Common myeloid progenitor, CD34-positive (primary cell): ENCODE measurements at places on chromosomes 6 and 20.

DNA sequence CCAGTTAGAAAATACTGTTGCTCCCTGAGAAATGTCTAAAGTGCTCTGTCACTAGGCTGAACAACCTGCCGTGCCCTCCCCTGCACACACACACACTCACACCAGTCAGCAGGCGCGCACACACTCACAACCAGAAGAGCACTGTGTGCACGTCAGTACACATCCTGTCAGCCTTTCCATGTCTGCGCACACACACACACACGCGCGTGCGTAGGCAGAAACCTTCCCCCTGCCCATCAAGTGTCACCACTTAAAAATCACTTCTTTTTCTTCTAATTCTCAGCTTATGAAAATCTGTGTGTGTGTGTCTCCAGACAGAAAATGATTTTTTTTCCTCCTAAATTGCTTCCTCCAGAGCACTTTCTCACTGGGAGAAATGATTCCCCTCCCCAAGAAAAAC, 100.3 kb downstream of the EDN3 start:
- peak; percentile 51 for DNase-seq

DNA sequence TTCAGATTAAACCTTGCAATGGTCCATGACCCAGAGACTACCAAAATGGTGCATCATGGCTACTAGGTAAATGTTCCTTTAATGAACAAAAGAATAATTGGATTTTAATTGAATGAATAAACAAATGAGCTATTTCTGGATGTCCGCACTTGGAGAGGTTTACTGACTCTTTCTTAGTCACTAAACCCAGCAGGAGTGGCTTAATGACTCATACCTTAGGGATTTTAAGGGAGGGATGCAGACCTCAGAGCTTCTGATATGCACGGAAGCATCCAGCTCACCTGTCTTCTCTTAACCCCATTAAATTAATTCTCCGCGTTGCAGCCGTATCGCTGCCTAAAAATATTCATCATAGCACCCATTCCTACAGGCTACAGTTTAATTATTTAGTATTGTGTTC, 970.0 kb upstream of the SLC35B3 start:
- no peak for DNase-seq

GRCh38 chr6:56147766-56148165, 99.6 kb downstream of the COL21A1 start:
- no peak for DNase-seq

- DNase-seq: peak; percentile 47
Observed at GRCh38 chr6:151005896-151006632, 140.6 kb downstream of the MTHFD1L start.

- peak; percentile 58 for DNase-seq
Observed at GRCh38 chr6:132361101-132361500, 40.2 kb downstream of the MOXD1 start.

GRCh38 chr20:9617940-9618339, 103.5 kb downstream of the LAMP5 start:
- peak; percentile 21 for DNase-seq

- no peak for DNase-seq
Observed at GRCh38 chr20:4027590-4028265, 12.4 kb upstream of the RNF24 start.

GRCh38 chr6:148359228-148359627, 16.6 kb downstream of the SASH1 start:
- no peak for DNase-seq

DNA sequence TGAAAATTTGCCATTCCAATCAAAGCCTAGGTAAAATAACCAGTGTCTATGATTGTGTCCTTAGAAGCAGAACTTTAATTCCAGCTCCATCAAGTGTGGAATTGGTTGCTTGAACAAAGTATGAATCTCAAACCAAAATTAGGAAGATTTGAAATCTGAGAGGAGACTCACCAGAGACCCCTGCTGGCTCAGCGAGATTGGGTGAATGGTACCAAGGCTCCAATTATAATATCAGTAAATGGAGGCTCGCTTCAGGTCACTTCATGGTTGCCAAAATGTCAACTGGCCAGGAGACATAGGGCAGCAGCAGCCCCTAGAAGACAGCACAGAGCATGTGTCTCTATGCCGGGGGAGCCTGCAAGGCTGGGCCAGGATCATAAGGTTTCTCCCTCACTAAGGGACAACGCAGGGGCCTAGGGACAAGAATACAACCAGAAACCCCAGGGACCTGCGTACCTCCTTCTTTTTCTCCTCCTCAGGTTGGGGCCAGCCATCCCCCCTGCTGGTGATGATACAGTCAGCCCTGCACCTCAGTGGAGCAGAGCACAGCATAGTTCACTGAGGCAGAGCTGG, 14.0 kb downstream of the RBL1 start:
- DNase-seq: peak; percentile 40

DNA sequence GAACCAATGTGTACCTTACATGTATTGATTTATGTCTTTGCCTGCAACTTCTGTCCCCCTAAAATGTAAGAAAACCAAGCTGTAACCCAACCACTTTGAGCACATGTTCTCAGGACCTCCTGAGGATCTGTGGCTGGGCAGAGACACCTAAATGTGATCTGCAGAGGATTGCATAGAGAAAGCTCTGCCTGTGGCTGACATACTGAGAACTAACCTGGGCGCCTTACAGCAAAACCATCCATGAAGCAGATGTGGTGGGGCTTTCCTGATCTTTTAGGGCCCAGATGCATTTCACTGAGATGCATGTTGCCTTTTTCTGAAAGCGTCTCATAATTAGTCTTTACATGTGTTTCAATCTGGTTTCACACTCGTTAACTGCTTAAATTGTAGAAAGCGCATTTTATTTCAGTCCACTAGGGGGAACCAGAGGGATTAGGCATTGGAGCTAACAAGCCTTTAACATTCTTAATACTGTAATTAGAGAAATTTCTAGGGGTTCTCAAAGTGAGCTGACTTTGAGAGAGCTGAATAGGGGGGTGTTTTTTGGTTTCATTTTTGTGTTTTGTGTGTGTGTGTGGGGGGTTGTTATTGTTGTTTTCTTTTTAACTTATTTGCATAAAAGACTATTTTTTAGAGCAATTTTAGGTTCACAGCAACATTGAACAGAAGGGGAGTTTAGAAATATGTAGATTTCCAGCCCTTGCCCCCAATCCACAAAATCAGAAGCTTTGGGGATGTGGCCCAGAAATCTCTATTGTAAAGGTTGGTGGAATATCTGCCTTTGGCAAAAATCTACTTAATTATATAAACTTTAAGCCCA, 50.9 kb upstream of the FAM184A start:
- DNase-seq: peak; percentile 87

GRCh38 chr6:163527291-163527690, 112.8 kb downstream of the QKI start:
- DNase-seq: no peak

- DNase-seq: no peak
Observed at GRCh38 chr6:15659181-15659580, 3.6 kb downstream of the DTNBP1 start.

- no peak for DNase-seq
Observed at GRCh38 chr6:18792866-18793265, 405.7 kb downstream of the RNF144B start.

DNA sequence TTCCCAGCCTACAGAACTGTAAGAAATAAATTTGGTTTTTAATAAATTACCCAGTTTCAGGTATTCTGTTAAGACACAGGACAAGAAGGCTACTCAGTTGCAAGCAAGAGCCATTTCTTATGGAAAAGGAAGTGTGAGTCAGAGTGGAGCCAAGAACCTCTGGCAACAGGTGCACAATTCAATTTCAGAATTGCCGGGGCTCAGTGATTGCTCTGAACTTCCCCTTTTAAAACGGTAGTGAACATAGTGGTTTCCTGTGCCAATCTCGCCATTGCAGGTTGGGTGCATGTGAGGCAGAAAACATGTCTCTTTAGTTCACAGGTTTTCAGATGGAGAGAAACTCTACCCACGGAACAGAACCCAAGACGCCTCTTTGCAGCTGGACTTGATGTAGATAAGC, 16.4 kb downstream of the PIGT start:
- peak; percentile 95 for DNase-seq

DNA sequence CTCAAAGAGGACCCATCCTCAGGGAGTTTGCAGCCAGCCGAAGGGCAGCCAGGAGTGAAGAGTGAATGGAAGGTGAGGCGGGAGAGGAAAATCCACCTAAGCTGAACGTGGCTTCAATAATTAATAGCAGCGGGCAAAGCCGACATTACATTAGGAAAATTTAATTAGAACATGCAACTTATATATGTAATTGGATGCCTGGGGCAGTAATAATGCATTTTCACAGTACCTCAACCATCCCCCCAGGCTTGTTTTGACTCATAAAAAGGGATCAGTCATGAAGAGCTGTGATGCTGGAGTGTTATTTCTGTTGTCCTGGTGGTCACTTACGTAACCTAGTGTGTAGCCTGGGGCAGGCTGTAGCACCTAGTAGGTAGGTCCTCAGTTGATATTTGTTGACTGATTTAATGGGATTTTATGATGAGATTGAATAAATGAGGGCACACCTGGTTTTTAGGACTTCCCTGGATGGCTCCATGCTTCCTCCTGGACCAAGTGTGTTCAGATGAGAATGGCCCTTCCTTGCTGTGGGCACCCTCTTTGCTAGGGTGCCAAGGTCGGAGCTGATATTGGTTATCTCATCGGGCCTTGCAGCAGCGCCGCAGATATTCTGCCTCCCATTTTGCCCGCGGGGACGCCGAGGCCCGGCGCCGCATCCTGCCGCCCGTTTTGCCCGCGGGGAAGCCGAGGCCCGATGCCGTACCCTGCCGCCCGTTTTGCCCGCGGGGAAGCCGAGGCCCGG, 128.8 kb downstream of the CDH26 start:
- DNase-seq: peak; percentile 32

DNA sequence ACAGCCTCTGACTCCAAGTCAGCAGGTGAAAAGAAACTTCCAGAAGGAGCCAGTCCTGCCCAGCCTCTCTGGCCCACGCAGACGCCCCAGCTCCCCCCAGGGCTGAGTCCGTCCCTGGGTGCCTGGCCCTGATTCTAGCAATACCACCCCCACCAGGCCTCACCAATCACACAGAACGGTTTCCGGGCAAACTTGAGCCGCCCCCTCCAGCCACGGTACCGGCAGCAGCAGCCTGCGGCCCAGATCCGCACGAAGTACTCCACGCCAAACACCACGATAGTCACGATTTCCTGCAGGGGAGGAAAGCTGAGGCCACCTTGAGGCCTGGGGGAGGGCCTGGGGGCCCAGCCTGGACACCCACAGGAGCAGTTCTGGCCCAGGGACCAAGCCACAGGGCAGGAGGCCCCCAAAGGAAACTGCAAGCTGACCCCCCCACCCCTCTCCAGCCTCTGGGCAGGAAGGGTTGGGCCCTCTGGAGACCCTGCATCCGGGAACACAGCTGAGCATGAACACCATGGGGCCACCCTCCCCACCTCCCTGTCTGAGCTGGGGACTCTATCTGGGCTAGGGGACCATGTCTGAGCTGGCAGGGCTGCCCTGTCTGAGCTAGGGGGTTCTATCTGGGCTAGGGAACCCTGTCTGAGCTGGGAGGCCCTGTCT, 27.2 kb downstream of the KCNQ2 start:
- DNase-seq: no peak

DNA sequence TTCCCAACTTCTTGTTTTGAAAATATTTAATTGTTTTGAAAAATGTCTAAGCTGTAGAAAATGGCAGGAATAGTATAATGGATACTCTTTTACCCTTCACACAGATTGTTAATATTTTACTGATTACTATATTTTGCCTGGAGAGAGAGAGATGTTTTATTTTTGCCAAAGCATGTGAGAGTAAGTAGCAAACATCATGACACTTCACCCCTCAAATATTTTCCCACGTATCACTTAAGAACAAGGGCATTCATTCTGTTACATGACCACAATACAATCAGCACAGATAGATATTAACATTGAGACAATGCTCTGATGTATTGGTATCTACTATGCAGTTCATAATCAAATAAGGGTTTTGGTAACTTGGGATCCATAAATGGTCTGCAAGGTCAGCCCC, 116.5 kb downstream of the CCDC170 start:
- DNase-seq: no peak

GRCh38 chr6:64113704-64114103, 478.1 kb downstream of the PHF3 start:
- DNase-seq: no peak

- no peak for DNase-seq
Observed at GRCh38 chr6:143697076-143697800, 19.5 kb downstream of the PHACTR2 start.
